ENCODE measurements at places on chromosomes 1 and 21.

GRCh38 chr1:107250169-107250568 lies 109.3 kb downstream of the NTNG1 start:
- DNase-seq = no peak

GRCh38 chr1:213507472-213508223 lies 456.6 kb downstream of the RPS6KC1 start:
- no peak for DNase-seq

DNA sequence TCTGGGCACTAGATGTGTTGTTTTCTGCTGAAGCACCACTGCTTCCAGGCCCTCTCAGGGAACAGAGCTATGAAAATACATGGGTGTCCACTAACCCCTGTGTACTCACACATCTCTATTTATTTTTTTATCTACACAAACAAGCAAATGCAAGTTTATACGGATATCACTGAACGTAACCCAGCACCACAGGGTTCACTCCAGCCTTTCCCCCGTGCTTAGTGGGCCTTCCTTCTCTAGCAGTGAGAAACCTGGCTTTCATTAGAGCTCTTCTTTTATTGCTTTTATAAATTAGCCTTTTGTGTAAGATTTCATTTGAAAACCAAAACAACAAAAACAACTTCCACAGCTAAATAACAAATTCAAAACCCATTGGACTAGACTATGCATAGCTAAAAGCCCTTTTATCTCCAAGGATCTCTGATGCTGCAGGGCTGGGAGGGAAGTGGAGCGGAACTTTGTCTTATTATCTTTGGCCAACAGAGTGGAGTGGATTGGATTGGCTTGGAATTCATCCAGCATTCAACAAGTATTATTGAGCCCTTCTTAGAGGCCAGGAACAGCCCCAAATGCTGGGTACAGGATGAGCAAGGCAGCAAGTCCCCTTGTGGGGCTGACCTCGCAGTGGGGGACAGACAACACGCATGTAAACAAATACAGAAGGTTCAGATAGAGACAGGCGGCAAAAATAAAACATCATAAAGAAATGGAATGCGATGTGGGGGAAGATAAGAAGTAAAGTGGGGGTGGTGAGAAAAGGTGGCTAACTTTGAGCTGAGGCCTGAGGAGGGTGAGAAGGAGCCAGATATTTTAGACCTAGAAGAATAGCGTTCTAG lies 371.8 kb upstream of the POU3F1 start:
- DNase-seq = no peak

- no peak for DNase-seq
Measured at GRCh38 chr1:186925881-186926669, 97.3 kb downstream of the PLA2G4A start.

DNA sequence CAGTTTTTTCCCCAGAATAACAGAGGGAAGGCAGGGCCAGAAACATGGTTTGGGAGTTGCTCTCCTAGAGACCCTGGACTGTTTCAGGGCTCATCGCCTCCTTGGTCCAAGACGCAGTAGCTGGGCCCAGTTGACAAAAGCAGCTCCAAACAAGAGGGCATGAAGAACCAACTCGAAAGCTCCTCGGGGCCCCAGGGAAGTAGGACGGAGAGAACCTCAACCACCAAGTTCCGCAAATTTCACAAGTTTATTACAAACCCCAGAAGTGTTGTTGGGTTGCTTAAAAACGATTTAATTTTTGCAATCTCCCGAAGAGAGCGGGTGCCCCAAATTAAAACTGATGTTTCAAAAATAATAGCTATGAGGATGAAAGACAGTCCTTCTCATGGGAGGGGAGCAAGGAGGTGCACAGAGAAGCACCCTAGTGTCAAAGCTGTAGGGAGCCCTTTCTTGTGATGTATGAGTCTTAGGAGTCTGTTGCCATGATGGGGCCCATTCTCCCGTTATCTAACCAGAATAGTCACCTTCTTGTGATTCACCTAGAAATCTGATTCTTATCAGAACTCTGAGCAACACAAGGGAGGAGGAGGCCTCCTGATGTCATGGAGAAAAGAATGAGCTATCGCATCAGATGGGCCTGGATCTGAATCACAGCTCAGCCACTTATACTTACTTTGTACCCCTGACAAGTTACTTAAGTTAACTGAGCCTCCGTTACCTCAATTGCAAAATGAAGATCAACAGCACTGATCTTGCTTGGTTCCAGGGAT lies 165.7 kb upstream of the IRF2BP2 start:
- DNase-seq = no peak

DNA sequence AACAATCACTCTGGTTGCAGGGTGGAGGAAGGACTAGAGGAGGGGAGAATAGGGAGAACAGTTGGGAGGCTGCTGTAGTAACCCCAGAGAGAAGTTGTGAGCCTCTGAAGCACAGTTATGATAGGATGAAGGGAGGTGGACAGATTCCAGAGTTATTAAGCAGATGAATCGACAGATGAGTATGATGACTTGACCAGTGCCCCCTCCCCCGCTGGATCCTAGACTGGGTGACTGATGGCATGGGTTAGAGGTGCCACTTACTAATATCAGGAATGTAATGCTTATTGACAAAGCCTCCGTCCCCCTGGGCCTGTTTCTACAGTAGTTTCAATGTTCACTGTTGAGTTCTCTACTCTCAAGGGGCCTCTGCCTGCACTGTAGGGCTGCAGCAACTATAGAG lies 14.0 kb upstream of the TIPRL start:
- no peak for DNase-seq

DNA sequence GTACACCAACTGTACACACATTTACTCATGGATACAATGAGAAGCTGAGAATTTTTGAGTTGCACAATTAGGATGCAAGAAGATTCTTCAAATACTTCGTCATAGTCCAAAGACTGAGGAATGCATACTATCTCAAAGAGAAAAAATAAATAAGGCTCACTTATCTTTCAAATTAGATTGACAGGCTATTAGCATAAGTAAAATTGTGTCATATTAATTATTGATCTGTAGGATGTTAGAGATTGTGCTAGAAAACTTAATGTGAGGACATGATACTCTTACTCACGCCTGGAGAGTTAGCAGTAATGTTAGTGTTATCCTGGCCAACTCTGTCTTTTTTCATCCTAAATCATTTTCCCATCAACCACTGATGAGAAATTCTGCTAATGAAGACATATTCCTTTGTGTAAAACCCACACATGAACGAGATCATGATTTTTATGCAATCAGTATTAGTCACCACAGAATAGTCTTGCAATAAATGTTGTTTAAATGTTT lies 659.0 kb downstream of the LTN1 start:
- DNase-seq = no peak
